ENCODE measurements at places on chromosomes 6 and 20. TPM values are rescaled to one million over a fixed set of nuclear protein-coding genes. Genes with fewer than 3 reads are reported as not detected.

- no peak overlapping the region for H3K27ac ChIP-seq
- no peaks in the 10 kb centered on the region for H3K36me3 ChIP-seq
- no peak overlapping the region for H3K4me3 ChIP-seq
- peaks cover 4% of the 10 kb centered on the region for H3K4me1 ChIP-seq
- DNase-seq, result no peak
- peaks cover 3% of the 10 kb centered on the region for H3K27me3 ChIP-seq
Observed at GRCh38 chr20:51768759-51769517, 748 bp upstream of the ATP9A start.

DNA sequence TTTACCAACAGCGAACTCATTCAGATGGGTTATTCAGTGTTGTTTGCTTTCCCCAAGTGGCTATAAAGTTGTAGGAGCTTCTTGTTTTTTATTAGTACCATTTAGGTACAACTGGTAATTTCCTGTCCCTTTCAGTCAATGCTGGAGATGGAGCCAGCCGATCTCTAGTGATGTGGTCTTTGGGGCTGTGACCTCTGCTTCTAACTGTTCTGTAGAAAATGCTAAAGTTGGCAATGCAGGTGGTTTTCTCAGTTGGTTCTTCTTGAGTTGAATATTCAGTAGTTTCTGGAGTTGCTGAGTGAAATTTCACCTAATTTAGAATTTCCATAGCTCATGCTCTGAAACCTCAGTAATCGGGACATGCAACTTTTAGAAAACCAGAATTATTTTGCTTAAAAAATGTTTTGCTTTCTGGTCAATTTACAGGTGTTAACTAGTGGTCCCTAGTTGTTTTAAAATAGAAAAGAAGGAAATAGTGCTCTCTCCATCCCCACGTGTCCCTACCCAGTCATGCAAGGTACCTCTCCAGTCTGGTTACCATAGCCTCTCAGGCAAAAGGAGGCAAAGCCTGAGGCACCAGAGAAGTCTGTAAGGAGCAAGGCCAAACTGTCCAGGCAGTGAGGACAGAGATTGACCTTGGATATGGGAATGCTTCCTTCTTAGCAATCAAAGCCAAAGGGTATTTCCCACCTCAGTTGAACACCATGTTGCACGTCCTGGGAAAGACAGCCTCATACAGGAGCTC, 27.3 kb upstream of the GABRR1 start:
- H3K36me3 ChIP-seq, result no peaks in the 10 kb centered on the region
- no peaks in the 10 kb centered on the region for H3K4me1 ChIP-seq
- H3K27ac ChIP-seq, result no peak overlapping the region
- DNase-seq, result no peak

- DNase-seq, result no peak
- H3K4me1 ChIP-seq, result no peaks in the 10 kb centered on the region
- H3K4me3 ChIP-seq, result no peak overlapping the region
Observed at GRCh38 chr6:102813489-102814275, 1420.2 kb downstream of the GRIK2 start.

GRCh38 chr6:37324131-37325033, 29.4 kb upstream of the RNF8 start:
- DNase-seq, result no peak
- no peaks in the 10 kb centered on the region for H3K36me3 ChIP-seq
- H3K4me3 ChIP-seq, result no peak overlapping the region

The IL17F gene
- polyA plus RNA-seq, result not detected

All from adrenal gland (tissue), 19 donors.